ENCODE measurements at places on chromosomes 4 and X.

DNA sequence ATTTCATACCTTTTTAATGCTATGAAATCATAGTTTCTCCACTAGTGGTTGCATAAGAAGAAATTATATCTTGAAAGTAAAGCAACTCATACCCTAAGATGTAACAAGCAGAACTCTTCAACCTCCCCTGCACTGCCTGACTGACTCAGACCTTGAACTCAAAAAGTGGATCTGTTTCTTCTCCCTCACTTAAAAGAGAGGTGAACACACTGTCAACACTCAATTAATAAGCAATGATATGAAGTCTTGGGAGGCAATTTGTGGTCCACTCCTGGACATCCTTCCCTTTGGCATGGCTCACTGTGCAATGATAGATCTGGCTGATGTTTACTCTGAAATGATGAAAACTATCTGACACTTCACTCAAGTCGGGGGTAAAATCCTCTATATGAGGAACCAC, 282.0 kb upstream of the DKK2 start:
- no peak for DNase-seq

GRCh38 chr4:185540040-185540439, 4.7 kb upstream of the PDLIM3 start:
- DNase-seq: no peak

GRCh38 chrX:40127052-40127451, 29.3 kb upstream of the BCOR start:
- DNase-seq: peak; percentile 88

- peak; percentile 94 for DNase-seq
Observed at GRCh38 chr4:25234390-25235370, 847 bp downstream of the PI4K2B start.

DNA sequence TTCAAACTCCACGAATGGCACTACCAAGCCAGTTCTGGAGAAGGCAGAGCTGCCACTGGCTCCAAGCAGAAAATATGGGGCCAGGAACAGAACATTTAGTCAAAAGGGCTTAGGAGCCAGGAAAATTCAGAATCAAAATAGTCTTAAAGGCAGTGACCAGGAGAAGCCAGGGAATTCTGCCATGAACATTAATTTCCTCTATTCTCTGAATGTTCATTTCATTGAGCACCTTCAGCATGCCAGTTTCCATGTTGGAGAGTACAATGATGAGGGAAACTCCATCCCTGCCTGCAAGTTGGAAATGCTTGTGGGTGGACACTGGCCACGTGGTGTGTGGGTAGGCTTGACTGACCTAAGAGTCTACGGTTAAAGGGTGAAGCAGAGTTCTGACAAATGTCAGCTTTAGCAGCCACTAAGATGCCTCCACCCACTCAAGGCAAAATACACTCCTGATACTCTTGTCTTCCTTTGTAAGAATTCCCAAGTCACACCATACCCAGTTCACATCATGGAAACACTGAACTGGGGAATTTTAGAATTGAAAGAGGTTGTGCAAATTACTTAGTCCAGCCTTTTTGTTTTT, 190.1 kb upstream of the C1QTNF7 start:
- DNase-seq: peak; percentile 72

- DNase-seq: no peak
Observed at GRCh38 chr4:121873604-121874003, 3.3 kb upstream of the BBS7 start.

- no peak for DNase-seq
Observed at GRCh38 chr4:23327120-23327519, 562.7 kb downstream of the PPARGC1A start.

DNA sequence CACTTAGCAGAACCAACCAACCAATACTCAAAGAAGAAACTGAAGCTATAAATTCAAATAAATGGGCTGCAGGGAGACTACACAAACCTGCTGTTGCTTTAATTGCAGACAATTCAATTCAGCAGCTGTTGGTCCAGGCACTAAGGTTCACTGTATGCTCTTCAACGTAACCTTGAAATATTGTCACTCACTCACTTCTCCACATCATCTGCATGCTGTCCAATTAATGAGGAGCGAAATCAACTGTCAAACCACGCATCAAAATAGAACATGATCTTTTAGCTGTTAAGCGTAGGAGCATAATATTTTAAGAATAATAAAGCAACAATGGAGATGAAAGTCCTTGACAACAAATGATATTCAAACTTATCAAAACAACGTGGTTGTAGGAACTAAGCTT, 17.0 kb downstream of the ENOX2 start:
- DNase-seq: no peak

DNA sequence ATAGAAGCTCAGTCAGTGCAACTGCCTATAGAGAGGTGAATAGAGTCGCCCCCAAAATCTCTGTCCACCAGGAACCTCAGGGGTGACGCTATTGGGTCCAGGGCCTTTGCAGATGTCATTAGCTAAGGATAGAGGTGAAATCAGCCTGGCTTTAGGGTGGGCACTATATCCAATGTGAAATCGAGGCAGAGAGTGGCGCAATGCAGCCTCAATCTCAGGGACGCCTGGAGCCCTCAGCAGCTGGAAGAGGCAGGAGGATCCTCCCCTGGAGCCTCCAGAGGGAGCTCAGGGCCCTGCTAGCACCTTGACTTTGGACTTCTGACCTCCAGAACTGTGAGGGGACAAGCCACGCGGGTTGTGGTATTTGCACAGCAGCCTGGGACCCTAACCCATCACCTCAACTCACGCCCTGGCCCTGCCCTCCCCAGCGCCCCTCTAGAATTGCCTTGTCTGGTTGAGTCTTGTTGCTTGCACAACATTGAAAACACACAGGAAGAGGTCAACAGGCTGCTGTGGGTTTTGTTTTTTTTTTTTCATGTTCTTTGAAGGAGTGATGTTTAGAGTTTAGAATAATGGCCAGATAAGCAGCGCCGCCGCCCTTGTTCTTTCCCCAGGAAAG, 89.4 kb upstream of the PSAPL1 start:
- DNase-seq: no peak

GRCh38 chr4:186900232-186900900, 176.7 kb upstream of the FAT1 start:
- DNase-seq: no peak

GRCh38 chrX:109997786-109998452, 5.0 kb upstream of the TMEM164 start:
- DNase-seq: no peak

DNA sequence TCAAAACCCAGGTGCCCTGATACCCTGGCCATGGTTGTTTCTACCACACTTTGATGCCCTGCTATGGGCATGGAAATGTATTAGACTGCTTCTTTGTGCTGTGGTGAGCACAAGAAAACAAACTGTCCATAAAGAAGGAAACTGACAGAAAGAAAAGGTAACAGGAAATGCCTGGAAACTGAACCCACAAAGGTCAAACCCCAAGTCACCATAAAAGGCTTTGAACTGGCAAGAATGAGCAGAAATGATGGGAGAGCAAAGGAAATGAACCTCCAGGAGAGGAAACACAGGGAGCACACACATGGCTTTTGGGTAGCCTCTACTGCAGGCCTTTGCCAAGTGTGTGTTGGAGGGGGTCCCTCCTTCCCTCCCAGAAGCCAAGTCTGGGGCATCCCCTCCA, 35.0 kb downstream of the LHFPL1 start:
- DNase-seq: no peak

DNA sequence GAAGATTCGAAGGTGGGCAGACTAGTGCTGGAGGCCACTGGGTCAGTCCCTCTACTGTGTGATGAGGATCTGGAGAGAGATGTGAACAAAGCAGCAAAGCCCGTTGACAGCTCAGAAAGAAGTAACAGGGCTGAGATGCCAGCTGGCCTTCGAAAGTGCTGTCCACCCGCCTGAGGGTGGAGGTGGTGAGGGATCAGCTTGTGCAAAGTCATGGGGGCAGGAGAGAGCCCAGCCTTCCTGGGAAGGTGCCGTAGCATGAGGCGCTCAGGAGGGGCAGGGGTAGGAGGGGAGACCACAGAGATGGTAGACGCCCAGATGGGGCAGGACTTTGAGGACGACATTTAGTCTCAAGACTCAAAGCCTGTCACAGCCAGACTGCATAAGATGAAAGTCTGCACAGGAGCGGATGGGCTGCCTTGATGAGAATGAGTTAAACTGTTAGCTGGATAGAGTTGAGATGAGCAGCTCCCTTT, 19.7 kb downstream of the TBC1D14 start:
- DNase-seq: no peak

GRCh38 chr4:3683077-3683743, 83.0 kb upstream of the ADRA2C start:
- DNase-seq: no peak

DNA sequence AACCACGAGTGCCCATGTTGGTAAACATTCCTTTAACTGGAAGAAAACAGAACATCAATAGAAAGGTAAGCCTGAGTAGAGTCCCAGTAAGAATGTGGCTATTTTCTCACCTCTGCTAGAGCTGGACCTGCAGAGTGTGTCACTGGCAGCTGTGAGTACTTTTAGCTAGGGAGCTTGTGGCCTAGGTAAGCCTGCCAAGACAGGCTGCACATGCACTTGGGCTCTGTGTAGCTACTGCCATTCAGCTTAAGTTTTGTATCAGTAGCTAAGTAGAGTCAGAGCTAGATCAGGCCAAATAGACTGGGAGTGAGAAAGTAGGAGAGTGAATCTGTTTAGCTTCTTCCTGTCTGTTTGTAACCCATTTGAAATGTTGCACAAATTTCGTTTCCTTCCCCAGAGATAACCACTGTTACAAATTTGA, 35.3 kb downstream of the RBPJ start:
- no peak for DNase-seq

DNA sequence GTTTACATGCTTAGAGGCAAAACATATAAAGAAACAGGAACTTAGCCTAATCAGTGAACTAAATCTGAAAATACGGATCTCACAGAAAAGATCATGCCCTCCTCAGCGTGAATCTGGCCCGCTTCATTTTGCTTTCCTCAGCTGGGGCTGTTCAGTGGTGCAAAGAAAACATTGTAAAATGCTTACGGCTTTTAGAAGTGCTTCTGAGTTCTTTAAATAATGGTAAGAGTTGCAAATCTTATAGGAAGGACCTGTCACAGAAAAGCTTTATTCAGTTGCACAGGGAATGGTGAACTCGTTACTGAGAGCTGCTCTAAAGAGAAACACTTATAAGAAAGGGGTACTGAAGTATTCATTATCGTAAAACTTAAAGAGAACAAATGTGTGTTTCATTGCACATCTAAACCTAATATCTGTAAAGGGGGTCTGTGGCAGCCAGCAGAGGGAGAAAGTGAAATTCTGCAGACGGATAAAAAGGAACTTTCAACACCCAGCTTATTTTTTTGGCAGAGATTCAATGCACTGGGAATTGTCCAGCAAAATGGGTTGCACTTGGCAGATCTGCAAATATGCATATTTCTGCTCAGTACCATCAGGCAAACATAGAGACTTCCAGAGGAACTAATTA, 139.2 kb upstream of the ANK2 start:
- no peak for DNase-seq

DNA sequence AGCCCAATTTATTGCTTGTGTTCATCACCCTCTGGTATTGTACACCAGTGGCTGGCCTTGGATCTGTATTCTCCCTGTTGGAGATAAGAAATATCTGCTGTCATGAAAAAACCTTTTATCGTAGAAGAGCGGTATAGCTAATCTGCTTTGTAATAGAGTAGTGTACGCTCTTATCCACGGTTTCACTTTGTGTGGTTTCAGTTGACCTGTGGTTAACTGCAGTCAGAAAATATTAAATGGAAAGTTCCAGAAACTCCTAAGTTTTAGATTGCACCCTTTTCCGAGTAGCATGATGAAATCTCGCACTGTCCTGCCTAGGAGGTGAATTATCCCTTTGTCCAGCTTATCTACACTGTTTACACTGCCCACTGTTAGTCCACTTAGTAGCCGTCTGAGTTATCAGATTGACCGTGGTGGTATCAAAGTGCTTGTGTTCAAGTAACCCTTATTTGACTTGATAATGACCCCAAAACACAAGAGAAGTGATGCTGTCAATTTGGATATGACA, 42.4 kb downstream of the KDM6A start:
- DNase-seq: peak; percentile 21

- peak; percentile 47 for DNase-seq
Observed at GRCh38 chr4:118991686-118992085, 103.0 kb downstream of the SYNPO2 start.

- no peak for DNase-seq
Observed at GRCh38 chr4:10496200-10496599, 39.0 kb upstream of the ZNF518B start.

DNA sequence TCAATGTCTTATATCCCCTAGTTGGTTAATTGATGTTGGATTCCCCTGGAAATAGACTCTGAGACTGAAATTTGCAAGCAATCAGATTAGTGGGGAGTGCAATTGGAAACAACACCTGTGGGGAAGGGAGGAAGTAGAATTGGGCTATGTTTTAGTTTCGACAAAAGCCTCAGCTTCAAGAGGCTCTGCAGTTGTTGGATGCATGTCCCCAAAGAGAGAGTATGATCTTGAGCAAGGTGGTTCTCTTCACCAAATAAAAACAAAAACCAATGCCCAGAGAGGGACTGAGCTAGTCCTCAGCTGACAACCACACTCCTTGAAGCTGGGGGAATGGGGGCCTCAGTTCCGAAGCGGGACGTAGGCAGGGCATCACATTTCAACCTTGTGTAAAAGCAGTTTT, 77.1 kb downstream of the PRKG2 start:
- no peak for DNase-seq

- DNase-seq: no peak
Observed at GRCh38 chr4:137370679-137371078, 161.6 kb downstream of the PCDH18 start.

- no peak for DNase-seq
Observed at GRCh38 chr4:60726779-60727178, 473.3 kb upstream of the ADGRL3 start.

- DNase-seq: peak; percentile 54
Observed at GRCh38 chr4:149914119-149915115, 98.8 kb upstream of the IQCM start.

DNA sequence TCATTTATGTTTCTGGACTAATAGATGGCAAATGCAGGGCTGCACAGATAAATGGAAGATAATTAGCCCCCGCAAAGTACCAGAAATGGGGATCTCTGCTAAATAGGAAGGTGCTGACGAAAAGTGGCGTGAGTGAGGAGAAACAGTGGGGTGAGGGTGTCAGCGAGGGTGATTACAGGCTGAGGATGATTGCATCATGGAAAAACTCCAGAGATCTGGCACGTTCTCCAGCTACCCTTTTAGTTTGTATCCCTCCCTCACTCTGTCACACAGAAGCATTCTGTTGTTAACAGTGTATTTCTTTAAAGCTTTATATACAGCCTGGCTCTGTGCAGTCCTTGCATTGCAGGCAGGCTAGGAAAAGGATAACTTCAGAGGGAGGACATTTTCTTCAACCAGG, 309.6 kb upstream of the DDX53 start:
- DNase-seq: no peak

DNA sequence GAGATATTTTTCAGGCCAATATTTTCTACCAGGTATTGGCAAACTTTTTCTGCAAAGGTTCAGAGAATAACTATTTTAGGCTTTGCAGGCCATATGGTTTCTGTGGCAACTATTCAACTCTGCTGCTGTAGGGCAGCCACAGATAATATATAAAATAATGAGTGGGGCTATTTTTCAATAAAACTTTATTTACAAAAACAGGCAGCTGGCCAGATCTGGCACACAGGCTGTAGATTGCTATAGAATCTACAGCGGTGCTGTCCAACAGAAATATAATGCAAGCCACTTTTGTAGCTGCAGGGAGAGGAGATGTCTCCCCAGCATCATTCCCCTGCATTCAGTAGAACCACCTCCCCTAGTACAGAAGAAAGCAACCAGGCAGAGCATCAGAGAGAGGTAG, 97.6 kb upstream of the BCOR start:
- no peak for DNase-seq

Measured in suppressor macrophage treated with lipopolysaccharide for 1 hour (primary cell).